ENCODE measurements at places on chromosomes 12 and 14.

DNA sequence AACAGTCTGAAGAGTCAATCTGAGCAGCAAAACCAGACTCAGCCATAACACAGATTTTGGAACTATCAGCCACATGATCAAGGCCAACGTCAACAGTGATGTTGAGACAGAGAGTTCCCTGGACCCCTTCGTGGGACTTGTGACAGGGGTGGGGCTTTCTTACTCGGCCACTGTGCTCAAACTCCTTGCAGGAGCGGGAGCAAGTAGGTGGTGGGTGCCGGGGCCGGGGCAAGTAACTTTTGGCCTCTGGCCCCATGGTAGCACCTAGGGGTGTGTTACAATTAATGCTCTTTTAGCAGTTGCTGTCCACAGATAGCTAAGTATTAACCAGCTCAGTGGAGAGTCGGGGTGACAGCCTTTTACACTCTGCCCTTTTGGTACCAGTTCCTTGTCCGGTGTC is 384.4 kb downstream of the NUAK1 start:
- no peak for DNase-seq

DNA sequence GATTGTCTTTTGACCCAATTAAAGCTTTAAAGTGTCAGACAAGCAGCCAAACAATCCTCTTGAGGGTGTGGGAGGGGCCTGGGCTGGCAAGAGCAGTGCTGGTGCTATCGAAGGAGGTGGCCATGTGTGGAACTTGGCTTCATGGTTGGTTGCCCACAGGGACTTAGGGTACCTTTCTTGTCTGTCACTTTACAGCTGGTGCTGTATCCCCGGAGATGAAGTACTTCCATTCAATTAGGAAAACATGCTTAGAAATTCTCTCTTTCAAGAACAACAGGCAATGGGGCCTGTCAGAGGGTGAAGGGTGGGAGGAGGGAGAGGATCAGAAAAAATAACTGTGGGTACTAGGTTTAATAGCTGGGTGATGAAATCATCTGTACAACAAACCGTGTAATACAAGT is 86.5 kb downstream of the DAAM1 start:
- DNase-seq, result no peak

GRCh38 chr12:95718006-95718431 is 72.5 kb downstream of the NTN4 start:
- no peak for DNase-seq

DNA sequence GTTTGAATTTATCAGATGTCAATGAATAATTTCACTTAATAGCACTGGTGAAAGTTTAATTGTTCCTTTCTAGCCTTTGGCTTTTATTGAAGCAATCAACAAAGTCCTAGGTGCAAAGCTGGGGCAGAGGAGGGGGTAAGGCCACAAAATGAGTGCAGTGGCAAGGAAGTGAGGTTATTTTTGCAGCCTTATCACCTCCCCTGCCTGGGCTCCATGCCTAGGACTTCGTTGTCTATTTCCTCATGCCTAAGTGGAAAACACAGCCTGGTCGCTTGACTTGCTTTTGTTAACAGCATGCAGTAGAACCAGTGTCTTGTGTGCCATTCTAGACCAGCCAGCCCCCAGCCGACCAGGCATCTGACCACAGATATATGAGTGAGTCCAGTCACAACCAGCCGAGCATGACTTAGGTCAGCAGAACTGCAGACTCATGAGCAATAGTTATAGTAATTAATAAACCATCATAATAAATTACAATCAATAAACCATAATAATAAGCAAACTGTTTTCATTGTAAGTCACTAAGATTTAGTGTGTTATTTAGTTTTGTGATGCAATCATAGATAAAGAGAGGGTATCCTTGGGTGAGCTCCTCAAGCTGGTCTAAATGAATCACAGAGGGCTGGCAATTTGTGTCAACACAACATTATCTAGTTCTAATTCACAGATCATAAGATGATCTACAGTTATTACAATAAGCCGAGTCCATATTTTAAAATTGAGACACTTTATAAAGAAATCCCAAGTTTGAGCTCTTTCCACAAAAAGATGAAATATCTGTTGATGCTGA is 156.8 kb downstream of the GLT1D1 start:
- no peak for DNase-seq

DNA sequence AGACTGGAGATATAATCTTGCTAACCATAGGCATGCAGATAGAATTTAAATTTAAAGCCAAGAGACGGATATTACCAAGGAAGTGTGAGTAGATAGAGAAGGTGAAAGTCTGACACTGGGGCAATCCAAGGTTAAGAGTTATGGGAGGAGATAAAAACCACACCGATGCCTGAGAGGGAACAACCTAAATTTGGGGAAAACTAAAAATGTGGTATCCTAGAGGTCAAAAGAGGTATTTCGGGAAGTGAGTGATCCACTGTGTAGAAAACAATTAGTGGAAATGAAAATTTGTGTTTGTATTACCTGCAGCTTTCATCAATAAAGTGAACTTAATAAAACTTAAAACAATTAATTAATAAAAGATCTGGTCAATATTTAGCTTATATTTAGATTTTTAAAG is 269.0 kb upstream of the RPL10L start:
- no peak for DNase-seq

DNA sequence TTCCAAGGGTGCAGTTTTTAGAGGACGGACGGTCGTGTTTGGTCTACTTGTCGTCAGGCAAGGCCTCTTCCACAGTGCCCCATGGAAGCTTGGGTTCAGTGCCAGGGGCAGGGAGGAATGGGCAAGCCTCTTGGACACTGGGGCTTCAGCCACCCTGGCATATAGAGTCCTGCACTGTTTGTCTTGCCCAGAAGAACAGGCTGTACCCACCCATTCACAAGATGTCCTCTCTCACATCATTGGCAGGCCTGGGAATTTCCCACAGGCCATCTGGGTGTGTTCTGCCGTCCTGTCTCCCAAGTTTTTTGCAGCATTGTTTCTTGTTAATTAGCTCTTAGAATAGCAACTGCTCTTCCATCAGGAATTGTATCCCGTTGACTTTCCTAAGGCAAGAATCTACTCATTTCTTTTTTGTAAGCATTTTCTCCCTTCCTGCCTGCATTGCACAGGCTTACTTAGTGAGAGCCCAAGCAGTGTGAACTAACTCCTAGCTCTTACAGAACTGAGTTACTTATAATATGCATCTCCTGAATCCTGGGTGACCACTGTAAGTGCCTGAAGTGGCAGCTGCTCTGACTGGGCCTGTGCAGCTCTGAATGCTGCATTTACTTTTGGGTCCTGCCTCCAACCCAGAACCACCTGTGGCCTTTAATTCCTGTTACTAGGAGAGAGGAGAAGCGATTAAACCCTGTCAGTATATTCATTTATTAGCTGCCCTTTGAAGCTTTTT is 149.4 kb upstream of the HIF1A start:
- no peak for DNase-seq

- DNase-seq, result no peak
Observed at GRCh38 chr14:33932576-33933345, 18.1 kb downstream of the EGLN3 start.

DNA sequence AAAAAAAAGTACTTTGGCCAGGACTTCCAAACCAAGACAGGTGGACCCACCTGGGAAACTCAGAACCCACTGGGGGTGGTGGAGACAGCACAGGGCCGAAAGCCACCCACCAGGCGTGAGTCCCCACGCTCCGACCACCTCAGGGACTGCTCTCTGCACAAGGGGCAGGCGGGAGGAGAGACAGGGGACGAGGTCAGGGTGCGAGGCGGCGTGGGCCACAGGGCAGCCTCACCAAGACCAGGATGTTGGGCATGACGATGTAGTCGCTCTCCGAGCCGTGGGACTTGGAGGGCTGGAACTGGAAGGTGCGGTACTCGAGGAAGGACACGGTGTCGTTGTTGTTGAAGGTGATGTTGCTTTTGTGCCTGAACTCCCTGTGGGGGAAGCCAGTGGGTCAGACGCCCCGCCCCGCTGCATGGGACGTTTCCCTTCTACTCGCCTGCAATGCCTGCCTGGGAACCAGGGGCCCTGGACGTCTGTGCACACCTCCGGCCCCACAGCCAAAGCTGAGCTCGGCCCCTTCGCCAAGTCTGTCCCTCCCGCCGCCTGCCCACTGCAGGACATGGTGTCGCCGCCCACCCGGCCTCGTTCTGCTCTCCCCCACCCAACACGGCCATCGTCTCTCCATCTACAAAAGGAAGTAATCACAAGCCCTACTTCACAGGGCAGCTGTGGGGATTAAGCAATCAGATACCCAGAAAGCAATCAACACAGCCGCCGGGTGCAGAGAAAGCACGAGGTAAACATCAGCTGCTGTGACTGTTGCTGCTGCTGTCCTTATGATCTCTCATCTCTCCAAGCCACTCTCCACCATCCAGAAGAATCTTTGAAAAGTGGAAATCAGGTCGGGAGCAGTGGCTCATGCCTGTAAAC is 48.7 kb downstream of the SCARB1 start:
- no peak for DNase-seq

DNA sequence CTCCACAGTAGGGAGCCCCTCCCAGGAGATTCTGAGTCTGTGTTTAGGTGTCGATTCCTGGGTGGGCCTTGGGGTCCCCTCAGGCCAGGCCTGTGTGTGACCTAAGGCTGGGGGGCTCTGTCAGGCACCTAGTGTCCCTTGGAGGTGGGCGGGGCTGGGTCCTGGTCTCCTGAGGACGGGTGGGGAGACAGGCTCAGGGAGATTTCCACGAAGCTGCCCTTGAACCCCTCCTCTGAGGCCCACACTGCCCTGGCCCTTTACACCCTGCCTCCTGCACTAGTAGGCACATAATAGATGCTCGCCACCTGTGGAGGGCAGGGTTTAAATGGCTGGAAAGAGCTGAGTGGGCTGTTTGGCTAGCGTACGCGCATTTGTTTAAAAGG is 32.9 kb downstream of the MEG3 start:
- no peak for DNase-seq

GRCh38 chr12:114944736-114945135 is 260.8 kb upstream of the TBX3 start:
- DNase-seq, result no peak

GRCh38 chr14:94330857-94331256 is 7.7 kb upstream of the SERPINA6 start:
- no peak for DNase-seq

DNA sequence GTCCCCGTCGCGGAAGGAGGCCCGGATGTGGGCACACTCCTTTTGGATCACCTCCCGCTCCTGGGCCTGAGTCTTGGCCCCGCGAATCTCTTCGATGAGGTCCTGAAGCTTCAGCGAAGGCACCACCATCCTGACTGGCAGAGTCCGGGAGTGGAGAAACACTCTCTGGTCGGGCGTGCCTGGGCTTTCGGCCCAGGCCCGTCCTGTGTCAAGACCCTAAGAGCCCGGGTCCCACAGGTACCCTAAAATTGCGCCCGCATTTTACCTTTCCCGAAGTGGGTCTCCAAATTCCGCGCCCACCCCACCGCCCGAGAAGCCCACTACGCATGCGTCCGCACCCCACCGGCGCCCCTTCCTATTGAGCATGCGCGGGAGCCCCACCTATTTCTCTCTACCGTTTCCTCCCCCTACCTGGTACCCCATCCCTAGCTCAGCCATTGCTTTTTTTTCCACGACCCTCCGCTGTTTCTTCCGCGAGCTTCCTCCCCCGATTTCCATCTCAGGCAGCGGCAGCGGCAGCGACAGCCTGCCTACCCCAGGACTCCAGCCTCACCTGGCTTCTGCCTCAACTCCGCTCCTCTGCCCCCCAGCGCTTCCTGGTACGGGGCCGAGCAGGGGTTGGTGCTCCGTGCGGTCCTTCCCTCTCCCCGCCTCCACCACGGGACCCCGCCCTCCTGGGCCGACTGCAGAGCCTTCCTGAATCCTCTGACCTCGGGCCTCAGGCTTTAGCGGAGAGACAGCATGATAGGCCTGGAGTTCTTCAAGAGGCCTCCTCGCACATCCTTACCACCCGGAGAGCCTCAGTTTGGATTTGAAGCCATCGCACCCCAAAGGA is at the start of gene AP1G2:
Gene AP1G2, minus strand, starts transcription at position 606 of the 835 bp plus-strand sequence. Its CDS starts 477 bp downstream, at position 129.
- peak; percentile 12 for DNase-seq

DNA sequence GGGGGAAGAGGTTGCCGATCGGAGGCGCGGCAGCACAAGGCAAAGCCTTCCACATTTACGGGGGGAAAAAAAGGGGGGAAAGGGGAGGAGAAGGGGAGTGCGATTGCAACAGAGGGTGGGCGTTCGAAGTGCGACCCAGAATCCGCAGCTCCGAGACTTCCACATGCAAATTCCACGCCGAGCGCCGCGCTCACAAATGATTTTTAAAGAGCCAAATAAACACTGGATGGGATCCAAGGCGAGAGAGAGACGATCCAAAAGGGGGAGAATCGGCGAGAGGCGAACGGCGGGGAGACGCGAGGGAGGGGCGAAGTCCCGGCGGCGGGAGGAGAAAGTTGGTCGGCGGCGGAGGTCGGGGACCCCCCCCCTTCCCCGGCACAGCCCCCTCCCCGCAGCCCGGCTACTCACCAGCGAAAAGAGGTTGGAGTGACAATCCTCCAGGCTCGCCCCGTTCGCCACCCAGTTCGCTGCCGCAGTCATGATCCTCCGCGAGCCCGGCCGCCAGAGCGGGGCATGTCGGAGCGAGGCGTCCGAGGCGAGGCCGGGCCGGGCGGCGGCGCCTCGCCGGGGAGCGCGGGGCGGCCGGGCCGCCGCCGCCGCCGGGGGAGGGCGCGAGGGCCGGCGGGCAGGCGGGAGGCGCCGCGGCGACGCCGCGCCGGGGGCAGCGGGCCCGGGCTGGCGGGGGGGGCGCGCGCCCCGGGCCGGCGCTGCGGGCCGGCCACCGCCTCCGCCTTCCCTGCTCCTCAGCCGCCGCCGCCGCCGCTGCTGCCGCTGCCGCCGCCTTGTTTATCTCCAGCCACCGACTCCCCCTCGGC is 634 bp downstream of the MED13L start:
- peak; percentile 31 for DNase-seq

GRCh38 chr14:72499746-72500145 is 394.2 kb downstream of the DPF3 start:
- no peak for DNase-seq

GRCh38 chr12:50014342-50014741 is 11.0 kb downstream of the RACGAP1 start:
- no peak for DNase-seq

GRCh38 chr14:77124345-77125280 is 17.0 kb downstream of the ZDHHC22 start:
- DNase-seq, result no peak

GRCh38 chr12:103803847-103804246 is 37.2 kb downstream of the NT5DC3 start:
- DNase-seq, result no peak

DNA sequence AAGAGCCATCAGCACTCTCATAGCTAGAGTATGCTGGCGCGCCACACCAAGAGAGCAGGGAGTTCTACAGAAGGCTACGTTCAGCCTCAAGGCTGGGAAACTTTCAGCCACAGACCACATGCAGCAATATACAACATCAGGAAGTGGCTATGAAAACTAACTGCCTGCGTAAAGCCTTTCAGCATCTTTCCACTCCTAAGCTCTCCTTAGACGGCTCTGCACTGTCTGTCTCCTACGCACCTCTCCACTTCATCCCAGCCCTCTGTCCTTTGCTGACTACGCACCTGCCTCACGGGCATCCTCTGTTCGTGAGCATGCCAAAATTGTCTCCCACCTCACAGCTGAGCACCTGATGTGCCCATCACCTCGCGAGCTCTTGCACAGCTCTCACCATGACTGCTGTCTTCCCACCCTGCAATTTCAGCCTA is 9.7 kb downstream of the MPHOSPH9 start:
- no peak for DNase-seq
